ENCODE measurements at places on chromosomes 2 and 18. TPM values are rescaled to one million over a fixed set of nuclear protein-coding genes. Genes with fewer than 3 reads are reported as not detected.

The SKOR2 gene
- total RNA-seq: not detected

The FAM228A gene
- 0.32 TPM for total RNA-seq

The OSR1 gene
- 95.0 TPM for total RNA-seq

The LRP1B gene
- total RNA-seq: 0.32 TPM

The SCG2 gene
- 0.32 TPM for total RNA-seq

The HOXD12 gene
- not detected for total RNA-seq
